ENCODE measurements at places on chromosomes 2 and 18.

GRCh38 chr2:134120406-134120732 is 133.5 kb upstream of the MGAT5 start:
- DNase-seq = no peak

DNA sequence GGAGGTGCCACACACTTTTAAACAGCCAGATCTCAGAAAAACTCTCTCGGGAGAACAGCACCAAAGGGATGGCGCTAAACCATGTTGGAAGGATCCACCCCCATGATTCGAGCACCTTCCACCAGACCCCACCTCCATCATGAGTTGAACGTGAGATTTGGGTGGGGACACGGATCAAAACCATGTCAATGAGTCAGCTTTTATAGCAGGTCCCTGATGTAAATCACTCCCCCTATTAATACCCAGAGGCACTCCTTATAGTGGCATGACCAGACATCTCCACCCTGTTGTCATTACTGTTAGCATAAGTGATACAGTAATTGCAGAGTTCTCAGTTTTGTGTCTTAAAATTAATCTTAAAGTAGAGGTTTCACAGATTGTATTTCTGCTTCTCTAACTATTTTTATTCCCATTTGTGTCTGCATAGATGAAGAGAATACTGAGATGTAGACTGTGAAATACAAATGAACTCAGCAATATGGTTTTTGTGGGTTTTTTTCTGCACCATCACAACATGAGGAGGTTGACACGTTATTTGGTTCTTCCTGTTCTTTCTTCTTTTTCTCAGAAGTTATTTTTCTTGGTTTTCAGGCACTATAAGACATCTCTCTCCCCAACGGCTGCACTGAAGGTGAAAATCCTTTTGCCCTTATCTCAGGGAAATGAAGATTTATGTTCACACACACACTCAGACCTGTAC is 218.2 kb downstream of the ARL4C start:
- DNase-seq = no peak

DNA sequence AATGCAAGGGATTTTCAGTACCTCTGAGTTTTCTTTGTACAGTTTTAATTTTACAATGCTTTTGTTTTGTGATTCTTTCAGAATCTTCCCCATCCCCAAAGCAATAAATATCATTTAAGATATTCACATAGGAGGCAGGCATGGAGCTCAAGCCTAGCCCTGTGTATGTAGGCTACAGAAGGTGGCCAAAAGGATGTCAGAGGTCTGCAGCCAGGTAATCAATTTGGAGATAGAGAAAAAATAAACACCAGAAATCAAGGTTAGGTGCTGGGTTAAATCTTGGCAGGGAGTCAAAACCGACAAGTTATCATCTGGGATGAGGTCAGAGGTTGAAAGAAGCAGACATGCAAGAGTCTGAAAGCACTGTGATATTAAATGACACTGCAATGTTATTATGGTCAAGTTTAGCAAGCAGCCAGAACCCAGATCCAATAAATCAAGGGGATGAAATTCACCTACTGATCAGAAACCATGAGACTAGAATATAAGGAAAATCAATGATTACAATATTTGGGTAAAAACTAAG is 45.1 kb upstream of the LRP1B start:
- DNase-seq = no peak

- peak; percentile 37 for DNase-seq
These were observed 166.8 kb upstream of the ID2 start for GRCh38 chr2:8514796-8515758.

DNA sequence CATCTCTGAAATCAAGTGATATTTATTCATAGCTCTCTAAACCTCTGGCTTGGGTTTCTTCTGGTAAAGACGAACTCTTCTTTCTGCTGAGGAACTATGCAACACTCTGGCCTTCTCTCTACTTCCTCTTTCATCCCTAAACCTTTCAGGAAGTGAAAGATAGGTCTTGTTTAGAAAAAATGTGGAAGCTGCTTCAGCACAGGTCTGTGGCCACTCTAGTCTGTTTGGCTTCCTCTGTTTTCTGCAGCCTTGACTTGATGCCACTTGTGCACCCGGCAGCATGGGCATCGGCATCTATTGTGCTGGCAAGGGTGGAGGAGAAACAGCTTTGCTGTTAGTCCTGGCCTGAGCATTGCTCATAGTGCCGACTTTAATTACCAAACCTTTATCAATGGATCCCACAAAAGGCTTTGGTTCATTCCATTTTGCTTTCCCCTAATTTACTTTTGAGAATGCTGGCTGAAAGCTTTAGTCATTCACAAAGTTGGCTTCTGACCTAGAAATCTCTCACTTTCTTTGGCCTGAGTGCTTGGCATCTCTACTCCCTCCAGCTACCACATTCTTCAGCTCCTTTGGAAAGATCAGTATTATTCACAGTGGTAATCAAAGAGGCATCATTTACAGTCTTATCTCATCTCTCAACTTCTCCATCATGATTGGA is 32.0 kb upstream of the GPR39 start:
- DNase-seq = no peak

- DNase-seq = no peak
These were observed 107.4 kb upstream of the CTDP1 start for GRCh38 chr18:79572093-79572780.

- DNase-seq = peak; percentile 73
These were observed 73.8 kb downstream of the MAP3K20 start for GRCh38 chr2:173149491-173149890.

GRCh38 chr2:5474716-5475115 is 217.5 kb upstream of the SOX11 start:
- no peak for DNase-seq

- DNase-seq = no peak
These were observed 70.0 kb downstream of the HS1BP3 start for GRCh38 chr2:20580690-20581437.

- DNase-seq = no peak
These were observed 250.3 kb downstream of the MYCN start for GRCh38 chr2:16190446-16191270.

DNA sequence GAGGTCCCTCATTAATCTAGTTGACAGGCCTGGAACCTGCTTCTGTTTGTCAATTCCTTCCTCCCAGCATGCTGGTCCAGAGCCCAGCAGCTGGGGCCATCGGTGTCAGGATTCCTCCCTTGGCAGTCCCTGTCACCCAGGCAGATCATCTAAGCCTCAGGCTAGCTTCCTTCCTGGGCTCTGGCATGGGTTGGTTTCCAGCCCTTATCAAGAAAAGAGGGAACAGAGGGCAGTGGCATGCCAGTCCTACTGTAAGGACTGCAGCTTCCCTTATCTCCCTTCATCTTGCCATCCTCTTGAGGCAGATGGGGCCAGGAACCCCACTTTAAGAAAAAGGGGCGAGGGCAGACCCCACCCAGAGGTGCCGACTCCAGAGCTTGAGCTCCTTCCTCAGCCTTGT is 10.9 kb upstream of the KCNK3 start:
- no peak for DNase-seq

DNA sequence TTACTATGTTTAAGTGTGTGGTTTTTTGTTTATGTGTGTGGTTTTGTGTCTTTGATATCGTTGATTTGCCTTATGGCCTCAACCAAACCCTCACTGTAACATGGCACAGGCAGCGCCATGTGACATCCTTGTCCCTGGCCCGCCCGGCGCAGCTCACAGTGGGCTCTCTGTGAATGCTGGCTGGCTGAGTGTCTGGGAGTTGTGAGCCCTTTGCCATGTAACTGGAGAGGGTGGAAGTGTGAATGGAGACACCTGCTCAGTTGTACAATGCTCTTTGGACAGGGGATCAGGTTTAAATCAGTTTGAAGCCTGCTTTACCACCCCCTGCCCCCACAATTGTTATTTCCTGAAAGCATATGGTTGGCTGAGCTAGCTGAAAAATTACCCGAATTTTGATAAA is 41.8 kb downstream of the TCF7L1 start:
- no peak for DNase-seq

DNA sequence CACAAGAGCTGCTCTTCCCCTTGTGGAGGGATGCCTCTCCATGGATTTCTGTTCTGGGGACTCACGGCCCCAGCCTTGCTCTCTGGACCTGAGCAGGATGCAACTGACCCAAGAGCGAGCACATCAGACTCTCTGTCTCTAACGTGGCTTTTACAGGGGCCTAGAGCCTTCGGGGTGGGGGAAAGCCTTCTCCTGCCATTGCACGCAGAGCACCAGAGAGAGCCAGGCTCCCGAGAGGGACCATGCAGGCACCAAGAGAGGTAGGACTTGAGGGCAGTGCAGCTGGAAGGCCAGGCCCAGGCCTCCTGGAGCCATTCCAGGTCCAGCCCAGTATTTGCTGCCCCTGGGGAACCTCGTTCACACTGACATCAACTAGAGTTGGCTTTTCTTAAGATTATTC is 475.6 kb upstream of the MYT1L start:
- DNase-seq = no peak

GRCh38 chr18:13793819-13794218 is 30.1 kb upstream of the MC5R start:
- DNase-seq = no peak

- DNase-seq = no peak
These were observed 74.7 kb upstream of the ODC1 start for GRCh38 chr2:10522726-10523405.

DNA sequence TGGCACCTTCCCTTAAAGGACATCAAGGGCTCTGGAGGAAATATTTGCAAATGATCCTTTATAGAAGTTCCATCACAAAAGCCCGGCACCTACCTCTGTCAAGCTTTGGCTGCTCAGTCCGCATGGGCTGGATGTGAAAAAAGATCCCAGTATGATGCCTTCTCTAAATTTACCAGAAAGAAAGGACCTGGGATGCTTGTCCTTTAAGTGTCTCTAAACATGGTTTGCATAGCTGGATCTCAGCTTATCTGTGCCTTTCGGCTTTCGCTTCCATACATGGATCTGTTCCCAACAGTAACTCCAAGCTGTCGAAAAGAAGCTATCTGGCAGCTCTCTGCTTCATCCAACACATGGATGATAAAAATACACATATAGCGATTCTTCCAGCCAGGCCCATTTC is 60.4 kb upstream of the SLC8A1 start:
- no peak for DNase-seq
